Hematopoietic multipotent progenitor cell treated with erythropoietin and hydrocortisone succinate and interleukin-3 and kit ligand, for 4 days (in vitro differentiated cells): ENCODE measurements at places on chromosomes 2 and 18.

GRCh38 chr2:159249990-159250715 lies 36.4 kb downstream of the WDSUB1 start:
- DNase-seq, result peak; percentile 82

- no peak for DNase-seq
These were observed 107.6 kb upstream of the MAP3K20 start for GRCh38 chr2:172968061-172968469.

- DNase-seq, result no peak
These were observed 78.4 kb downstream of the DPP4 start for GRCh38 chr2:161995553-161996016.

- no peak for DNase-seq
These were observed 10.5 kb downstream of the LIMS2 start for GRCh38 chr2:127664895-127665225.

- no peak for DNase-seq
These were observed 98.8 kb downstream of the ZNF521 start for GRCh38 chr18:25253136-25253535.

GRCh38 chr2:75003773-75004172 lies 45.3 kb downstream of the POLE4 start:
- peak; percentile 7 for DNase-seq

- no peak for DNase-seq
These were observed 35.1 kb upstream of the RTN4 start for GRCh38 chr2:55085113-55086040.

GRCh38 chr18:51522821-51523220 lies 325.3 kb upstream of the MEX3C start:
- DNase-seq, result no peak

GRCh38 chr2:220269367-220269766 lies 641.9 kb downstream of the SLC4A3 start:
- DNase-seq, result no peak

- DNase-seq, result no peak
These were observed 42.6 kb upstream of the ASXL2 start for GRCh38 chr2:25920786-25921415.

DNA sequence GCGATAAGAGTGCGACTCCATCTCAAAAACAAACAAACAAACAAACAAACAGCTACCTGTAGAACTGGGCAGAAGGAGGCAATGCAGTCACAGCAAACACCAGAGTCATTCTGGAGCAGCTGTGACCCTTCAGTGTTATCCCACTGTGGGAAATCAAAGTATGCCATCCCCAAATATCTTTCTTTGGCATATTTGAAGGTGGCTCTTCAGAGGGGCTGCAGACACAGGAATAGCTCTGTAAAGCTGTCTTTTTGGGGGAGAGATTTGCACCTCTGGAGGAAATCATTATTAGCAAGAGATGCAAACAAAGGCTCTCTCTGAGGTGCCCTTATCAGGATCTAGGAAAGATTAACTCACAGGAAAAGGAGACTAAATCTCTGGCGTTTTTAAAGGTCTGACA lies 98.5 kb upstream of the XPO1 start:
- no peak for DNase-seq

DNA sequence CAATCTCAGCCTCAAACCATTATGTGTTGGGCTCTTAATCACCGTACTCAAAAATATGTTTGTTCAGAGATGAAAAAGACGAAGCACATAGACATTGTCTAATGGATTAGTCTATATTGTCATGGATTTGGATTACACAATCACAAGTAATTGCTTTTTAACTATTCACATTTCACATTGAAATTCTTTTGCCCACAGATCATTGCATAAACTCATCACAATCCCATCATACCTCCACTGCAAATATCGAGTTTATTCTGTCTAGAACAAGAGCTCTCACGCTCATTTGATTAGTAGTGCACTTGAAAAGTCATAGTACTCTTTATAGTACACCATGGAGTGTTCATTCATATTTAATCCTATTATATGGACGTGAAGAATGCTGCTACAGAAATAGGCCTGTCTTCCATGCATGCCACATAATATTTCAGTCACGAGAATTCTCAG lies 97.9 kb upstream of the SOX11 start:
- no peak for DNase-seq

DNA sequence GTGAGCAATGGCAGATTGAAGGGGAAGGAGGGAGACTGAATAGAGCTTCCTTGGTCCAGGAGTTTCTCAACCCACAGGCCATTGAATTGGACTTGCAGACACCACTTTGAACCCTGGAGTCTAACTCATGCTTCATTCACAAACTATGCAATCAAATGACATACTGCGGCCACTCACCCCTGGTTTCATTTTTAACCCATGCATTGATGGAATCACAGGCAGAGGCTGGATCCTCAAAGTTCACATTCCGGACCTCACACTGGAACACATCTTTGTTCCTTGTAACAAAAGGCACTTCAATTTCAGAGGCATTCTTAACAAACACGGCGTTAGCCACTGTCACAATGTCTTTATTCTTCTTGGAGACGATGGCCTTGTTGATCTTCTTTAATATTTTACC lies 40.7 kb downstream of the MRPL44 start:
- DNase-seq, result no peak

GRCh38 chr2:65608466-65608865 lies 176.1 kb upstream of the SPRED2 start:
- DNase-seq, result no peak

GRCh38 chr2:100813527-100813926 lies 6.4 kb upstream of the NPAS2 start:
- no peak for DNase-seq

DNA sequence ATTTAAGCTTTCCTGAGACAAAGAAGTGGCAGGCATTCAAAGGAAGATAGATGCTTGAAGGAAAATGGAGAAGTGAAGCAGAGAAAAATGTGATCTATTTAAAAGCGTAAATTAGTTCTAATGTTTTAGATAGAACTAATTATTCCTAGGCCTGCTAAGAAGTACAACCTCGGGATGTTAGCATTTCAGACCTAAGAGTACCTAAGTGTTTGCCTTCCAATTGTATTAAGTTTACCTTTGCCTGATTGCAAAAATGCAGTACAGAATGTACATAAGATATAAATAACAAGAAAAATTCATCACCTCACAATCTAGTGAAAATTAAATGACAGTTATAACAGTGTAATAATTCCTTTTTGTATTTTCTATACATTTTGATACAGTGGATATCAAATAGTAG lies 71.1 kb upstream of the HNMT start:
- DNase-seq, result no peak

DNA sequence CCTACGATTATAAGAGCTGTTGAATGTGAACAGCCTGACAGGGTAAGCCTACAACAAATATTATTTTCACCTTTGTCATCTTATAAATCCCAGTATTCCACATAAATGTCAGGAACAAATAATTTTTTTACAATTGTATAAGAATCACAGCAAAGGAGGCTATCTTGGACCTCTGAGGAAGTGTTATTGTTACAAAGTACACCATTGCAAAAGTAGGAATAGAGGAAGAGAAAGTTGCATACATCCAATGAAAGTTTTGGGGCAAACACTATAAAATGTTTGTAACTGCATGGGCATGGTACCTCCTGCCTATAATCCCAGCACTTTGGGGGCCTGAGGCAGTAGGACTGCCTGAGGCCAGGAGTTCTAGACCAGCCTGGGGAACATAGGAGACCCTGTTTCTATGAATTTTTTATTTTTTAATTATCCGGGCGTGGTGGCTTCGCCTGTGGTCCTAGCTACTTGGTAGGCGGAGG lies 715 bp upstream of the MEMO1 start:
- DNase-seq, result peak; percentile 39

DNA sequence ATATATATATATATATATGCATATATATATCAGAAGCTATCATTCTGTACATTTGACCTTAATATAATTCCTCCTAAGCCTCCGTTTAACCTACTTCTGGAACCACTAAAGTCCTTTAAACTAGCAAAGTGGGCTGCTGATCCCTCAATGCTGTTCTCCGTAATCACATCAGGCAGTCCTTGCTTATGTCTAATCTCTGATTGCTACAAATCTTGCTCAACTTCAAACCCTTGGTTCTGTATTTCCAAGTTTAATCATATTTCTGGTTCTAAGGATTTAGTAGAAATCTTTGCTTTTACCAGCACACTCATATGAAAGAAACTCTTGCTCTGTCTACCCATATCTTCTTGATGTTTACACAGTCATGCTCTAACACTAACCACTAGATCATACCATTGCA lies 91.5 kb upstream of the GALNT13 start:
- DNase-seq, result no peak

- no peak for DNase-seq
These were observed 120.3 kb downstream of the PXDN start for GRCh38 chr2:1623906-1624445.

DNA sequence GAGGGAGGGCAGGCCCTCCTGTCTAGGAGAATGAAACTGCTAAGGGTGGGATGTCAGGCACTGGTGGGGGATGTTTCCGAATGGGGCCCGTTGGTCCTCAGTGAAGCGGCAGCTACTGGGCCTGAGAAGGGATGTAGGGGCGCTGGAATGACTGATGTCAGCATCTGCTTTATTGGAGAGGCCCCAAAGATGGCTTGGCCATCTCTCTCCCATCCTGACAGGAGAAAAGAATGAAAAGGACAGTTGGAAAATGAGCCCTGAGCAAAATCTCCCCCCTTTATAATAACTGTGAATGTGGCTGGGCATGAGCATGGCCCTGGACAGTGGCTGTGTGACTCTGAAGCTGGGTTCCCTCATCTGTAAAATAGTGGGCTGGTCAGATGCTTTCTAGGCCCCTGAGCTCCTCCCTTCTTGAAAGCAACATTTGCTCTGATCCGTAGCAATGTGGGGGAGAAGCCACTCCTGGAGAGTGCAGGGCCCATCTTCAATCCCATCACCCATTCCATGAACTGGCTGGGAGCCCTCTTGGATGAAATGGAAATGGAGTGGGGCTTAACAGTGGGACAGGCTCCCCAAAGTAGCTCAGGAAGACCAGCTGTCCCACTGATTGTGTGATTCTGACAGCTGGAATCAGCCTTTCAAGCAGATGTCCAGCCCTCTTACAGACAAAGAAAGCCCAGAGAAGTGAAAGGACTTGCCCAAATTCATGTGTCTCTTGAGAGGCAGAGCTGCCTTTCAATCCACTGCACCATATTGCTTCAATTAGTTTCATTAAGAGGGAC lies 232.7 kb upstream of the SMAD2 start:
- no peak for DNase-seq

GRCh38 chr2:105376789-105377240 lies 22.0 kb downstream of the FHL2 start:
- DNase-seq, result no peak
